ENCODE measurements at places on chromosomes 7 and 10.

DNA sequence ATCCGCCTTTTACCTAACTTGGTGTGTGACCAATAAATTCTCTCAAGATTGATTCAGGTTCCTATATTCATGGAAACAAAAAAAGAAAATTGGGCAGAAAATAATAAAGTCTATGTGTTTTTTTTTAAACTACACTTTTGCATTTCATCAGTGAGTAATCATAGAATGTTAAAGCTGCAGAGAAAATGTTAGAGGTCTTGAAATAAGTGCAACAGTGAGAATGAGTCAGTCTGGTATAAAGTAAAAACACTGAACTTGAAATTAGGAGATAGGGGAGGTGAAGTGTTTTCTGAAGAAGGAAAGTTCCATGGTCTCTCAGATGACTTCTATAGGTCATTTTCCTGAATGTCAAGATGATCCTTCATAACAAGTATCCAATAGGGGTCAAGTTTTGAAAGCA lies 202.6 kb upstream of the NRP1 start:
- no peak for DNase-seq

DNA sequence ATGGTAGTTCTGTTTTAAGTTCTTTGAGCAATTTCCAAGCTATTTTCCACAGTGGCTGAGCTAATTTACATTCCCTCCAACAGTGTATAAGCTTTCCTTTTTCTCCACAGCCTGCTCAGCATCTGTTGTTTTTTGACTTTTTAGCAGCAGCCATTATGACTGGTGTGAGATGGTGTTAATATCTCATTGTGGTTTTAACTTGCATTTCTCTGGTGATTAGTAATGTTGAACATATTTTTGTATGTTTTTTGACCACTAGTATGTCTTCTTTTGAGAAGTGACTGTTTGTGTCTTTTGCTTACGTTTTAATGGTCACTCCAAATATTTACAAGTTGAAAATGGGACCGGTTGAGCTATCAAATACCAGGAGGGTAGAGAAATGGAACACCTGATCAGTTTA lies 20.4 kb downstream of the GNG11 start:
- DNase-seq: no peak

- DNase-seq: peak; percentile 30
These were observed 24.3 kb downstream of the TECTB start for GRCh38 chr10:112307358-112308124.

GRCh38 chr10:113915540-113915939 lies 61.1 kb downstream of the NHLRC2 start:
- no peak for DNase-seq

GRCh38 chr10:118694848-118695247 lies 59.9 kb downstream of the CACUL1 start:
- no peak for DNase-seq

- no peak for DNase-seq
These were observed 9.5 kb downstream of the OGDHL start for GRCh38 chr10:49752584-49752983.

GRCh38 chr10:48551861-48552591 lies 52.8 kb downstream of the ARHGAP22 start:
- no peak for DNase-seq

GRCh38 chr10:1268831-1269230 lies 212.6 kb downstream of the WDR37 start:
- DNase-seq: no peak

- DNase-seq: no peak
These were observed 31.3 kb upstream of the FOXL3 start for GRCh38 chr7:258476-259190.

DNA sequence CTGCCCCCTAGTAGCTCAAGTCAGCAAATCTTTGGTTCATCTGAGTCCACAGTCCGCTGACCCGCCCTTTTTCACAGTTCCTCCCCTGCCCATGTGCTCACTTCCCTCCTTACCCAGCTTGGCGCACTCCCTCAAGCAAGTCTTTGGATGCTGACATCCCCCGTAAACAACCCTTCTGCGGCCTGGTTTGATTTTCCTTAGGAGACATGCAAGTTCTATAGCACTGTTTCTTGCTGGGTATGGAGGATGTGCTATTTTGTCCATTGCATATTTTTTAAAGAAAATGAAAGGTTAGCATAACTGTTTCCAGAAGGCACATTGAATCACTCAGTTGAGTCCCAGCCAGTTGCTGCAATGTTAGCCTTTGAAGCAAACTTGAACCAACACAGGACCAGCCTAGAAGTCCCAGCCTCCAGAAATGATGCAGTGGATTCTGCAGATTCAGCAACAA lies 38.2 kb downstream of the HTRA1 start:
- peak; percentile 23 for DNase-seq

All from hypothalamus (tissue), 51 donors.